Activated T-cell treated with anti-CD3 and anti-CD28 coated beads, Interleukin-2, amount 50 U/mL, for 72 hours (primary cell): ENCODE measurements at places on chromosomes 16 and 17.

- peak; percentile 73 for DNase-seq
These were observed 24.3 kb downstream of the POLR3E start for GRCh38 chr16:22321340-22322001.

- DNase-seq = no peak
These were observed 44.0 kb downstream of the GPRC5B start for GRCh38 chr16:19840524-19841110.

DNA sequence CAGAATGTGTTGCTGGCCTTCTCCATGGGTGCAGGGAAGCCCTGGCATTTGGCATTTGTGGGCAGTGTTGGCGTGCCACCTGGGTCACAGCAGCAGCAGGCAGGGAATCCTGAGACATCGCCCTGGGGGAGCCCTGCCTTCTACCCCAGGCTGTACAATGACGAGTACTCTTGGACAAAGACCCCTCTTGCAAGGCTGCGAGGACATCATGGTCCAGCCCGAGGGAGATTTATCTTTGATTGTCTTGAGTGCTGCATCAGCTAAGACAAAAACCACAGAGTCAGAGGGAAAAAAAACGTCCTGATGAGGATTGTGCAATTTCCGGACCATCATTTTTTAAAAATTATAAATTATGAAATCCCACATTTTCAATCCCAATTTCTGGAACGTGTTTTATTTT, 3.7 kb downstream of the CRISPLD2 start:
- DNase-seq = no peak

DNA sequence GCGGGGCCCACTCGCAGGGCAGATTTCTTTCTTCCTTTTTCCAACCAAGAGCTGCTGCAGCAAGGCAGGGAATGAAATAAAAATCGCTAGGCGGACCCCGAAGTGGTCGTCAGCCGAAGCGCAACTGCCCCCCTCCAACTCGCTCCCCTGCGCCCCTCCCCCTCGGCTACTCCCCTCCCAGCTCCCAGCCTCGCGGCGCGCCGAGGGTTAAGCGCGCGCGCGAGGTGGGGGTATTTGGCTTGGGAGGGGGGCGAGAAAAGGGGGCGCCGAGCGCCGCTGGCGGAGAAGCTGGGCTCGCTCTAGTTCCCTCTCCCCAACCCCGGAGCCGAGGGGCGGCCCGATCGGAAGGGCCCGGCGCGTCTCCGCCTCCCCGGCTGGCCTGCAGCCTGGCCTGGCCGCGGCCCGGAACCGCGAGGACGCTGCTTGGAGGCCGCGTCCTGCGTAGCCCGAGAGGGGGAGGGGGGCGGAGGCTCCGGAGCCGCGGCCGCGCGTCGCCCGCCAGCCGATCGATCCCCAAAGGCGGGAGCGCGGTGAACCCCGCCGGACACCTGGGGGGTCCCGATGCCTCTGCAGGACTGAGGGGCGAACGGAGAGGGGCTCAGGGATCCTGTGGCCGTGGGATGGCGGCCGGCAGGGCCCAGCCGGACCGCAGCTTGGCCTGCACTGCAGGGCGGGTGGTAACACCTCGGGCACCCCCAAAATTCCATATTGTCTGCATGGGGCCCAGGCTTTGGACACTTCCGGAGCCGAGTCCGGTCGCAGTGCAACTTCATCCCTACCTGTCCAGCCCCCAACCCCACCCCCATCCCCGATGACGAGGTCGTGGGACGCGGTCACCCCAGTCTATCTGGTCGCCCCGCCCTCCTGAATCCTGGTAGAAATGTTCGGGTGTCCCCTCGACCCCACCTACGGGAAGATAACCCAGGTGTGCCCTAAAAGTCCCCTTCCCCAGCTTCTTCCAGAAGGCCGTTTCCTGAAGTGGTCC, 4.9 kb upstream of the CBX4 start:
- peak; percentile 29 for DNase-seq

DNA sequence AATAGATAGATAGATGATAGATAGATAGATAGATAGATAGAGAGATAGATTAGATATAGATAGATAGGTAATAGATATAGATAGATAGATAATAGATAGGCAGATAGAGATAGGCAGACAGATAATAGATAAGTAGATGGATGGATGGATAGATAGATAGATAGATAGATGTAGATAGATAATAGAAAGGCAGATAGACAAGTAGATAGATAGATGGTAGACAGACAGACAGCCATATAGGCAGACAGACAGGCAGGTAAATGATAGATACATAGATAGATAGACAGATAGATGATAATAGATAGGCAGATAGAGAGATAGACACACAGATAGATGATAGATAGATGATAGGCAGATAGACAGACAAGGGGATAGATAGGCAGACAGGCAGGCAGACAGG, 191.4 kb upstream of the TNRC6C start:
- DNase-seq = no peak

DNA sequence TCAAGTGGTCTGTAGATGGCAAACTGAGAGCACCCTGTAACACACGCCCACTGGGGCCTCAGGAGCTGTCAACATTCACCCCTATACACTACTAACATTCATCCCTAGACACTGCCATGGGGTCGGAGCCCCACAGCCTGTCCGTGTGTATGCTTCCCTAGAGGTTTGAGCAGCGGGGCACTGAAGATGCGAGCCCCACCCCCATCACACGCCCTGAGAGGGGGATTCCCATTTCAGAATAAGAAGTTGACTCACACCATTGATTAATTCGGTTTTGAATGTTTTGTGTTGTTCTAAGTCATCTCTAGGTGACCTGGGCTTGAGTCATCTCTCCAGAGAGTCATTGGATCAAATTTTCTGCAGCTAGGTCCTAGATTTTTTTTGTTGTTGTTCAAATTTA, 37.3 kb upstream of the MMD start:
- peak; percentile 81 for DNase-seq
